Fibroblast of skin of back (primary cell): ENCODE measurements at places on chromosomes 1 and 21.

DNA sequence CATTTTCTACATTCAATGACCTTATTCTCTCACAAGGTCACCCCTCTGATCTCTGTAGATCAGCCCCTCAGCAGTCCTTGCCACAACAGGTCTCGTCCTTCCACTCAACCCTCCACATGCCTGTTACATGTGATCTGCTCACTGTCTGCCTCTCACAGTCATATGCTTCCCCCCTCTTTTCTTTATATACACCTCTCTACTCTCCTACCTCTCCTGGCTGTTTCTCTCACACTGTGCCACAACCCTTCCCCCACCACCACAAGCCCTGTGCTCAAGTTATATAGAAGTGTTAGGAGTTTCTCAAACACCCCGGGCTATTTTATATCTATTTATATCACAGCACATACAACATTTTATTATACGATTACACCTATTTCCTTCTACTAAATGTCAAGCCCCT is 12.6 kb downstream of the B3GALNT2 start:
- DNase-seq, result no peak

DNA sequence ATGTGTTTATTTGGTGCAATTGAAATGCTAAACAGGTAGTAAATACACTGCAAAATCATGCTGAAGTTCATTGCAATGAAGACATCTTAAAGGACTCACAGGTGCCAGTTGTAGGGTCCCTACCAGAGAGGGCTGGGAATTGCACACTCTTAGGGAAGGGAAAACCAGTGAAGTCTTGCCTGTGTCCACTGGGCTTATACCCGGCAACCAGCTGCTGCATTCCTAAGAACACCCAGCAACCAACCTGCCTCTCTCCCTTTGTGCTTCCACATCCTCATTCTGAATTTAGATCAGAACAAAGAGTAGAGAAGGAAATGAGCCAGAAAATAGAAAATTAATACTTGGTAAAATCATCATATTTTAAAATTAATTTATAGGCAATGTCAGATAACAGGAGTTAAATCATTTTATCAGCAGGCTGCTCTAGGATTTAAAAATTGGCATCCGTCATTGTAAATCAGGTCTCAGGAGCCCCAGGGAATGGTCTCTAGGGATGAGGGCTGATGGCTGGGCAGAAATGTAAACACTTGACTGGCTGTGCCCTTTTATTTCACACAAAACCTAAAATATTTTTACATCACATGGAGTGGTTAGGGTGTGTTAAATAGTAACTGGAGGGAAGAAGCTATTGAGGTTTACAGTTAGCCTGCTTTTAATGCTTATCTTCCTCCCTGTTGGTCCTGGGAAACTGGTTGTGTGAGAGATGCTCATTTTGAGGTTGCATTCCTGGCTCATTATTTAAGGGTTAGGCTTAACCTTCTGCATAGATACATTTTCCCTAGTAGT is 31.3 kb downstream of the PTGFRN start:
- no peak for DNase-seq

- peak; percentile 41 for DNase-seq
Observed at GRCh38 chr1:30197639-30198450, 525.5 kb downstream of the MATN1 start.

DNA sequence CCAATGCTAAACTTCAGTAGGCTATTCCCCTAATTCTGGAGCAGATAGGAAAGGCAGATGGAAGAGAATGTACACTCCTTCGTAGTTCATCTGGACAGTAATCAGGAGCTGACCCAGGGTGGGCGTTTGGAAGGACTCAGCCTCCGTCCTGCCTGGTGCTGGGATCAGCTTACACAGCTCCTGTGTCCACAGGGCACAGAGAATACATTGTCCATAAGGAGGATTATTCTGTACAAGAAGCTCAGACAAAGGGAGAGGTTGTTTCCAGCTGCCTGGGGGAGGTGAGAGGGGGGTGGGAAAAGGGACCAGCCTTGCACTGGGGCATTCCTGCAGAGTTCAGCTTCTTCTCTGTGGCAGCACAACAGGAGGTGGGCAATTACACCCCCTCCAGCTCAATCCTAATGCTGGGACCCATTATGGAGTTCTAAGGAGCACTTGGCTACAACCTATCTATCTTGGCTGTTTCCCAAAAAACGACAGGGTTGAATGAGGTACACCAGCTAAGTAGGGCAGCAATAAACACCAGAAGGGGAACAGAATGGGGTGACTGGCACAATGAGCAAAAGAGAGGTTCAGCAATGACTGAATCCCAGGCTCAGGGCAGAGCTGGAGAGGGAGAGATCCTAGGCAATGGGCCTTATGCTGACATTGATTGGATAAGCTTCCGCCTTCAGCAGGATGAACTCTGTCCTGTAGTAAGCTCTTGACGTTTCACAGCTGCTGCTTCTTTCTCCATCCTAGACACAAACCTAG is 7.4 kb downstream of the MED8 start:
- DNase-seq, result no peak

DNA sequence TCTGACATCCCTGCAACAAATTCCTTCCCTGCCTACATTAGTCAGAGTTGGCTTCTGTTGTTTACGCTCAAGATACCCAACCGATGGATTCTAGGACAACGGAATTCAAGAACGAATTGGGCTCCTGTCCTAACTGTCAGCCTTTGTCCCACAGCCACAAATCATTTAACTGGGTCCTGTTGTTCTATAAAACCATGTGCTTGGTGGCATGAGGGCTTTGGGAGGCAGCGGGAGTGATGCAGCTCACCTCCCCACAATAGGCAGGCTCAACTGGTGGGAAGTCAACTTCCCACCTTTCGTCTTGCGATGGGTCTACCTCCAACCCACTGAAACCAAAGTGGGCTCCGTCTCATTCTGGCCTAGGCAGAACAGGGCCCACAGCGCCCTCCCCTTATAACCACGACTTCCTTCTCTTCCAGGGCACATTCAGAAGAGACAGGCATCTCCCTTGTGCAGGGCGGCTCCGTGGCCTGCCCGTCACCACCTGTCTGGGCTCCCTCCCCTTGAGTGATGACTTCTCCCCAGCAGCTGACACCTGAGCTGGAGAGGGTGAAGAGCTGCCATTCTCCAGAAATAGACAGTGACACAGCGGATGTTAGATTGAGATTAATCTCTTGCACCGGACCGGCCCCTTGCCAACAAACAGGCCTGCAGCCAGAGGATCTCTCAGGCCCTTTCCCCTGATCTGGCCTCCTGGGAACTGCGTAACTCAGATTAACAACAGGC is 26.5 kb downstream of the LRRC38 start:
- no peak for DNase-seq

DNA sequence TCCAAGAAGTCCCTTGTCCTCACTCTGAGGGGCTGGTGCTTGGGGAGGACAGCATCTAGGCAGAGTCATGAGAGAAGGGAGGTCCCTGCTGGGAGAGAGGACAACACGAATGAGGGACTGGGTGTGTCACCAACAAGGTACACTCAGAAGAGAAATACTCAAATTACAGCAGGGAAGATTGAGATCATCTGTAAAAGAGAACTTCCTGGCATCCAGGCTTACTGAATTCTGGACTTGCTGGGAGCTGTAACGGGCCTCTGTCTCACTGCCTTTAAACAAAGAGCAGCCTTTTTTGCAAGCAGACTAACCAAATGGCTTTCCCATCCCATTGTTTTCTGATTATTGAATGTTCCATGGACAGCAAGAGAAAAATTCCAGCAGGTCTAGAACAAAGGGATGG is 195.7 kb upstream of the RAB4A start:
- DNase-seq, result peak; percentile 14

DNA sequence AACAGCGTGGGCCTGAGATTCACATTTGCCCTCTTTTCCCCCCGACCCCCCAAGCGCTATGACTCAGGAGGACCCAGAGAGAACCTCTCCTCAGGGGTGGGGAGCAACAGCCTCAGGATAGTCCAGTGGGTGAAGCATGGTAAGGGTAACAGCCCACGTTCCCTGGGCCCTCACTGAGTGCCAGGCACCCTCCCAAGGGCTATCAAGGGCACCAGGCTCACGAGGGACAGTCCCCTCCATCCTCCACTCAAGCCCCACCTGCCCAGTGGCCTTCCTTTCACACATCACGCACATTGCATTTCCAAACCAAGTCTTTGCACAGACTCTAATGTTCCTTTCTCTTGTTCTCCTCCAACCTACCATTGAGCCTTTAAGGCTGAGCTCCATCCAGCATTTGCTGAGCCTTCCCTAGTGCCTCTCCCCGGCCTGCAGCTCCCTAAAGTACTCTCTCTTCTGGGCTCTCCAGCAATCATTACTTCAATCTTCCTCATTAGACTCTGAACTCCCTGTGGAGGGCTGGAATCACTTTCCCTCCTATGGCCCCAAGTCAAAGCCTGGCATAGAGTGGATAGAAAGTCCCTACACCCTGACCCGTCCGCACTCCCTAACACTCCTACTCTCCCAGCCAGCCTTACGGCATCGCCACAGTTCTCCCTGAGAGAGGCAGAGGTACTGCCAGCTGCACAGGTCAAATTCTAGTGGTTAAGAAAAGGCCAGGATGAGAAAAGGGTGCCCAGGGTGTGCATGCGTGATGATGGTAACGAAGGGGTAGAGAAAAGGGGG is 1.0 kb downstream of the AKR7A2 start:
- no peak for DNase-seq

- no peak for DNase-seq
Observed at GRCh38 chr1:189434461-189434860, 1043.2 kb downstream of the BRINP3 start.

- no peak for DNase-seq
Observed at GRCh38 chr1:175270361-175270760, 77.8 kb upstream of the KIAA0040 start.

DNA sequence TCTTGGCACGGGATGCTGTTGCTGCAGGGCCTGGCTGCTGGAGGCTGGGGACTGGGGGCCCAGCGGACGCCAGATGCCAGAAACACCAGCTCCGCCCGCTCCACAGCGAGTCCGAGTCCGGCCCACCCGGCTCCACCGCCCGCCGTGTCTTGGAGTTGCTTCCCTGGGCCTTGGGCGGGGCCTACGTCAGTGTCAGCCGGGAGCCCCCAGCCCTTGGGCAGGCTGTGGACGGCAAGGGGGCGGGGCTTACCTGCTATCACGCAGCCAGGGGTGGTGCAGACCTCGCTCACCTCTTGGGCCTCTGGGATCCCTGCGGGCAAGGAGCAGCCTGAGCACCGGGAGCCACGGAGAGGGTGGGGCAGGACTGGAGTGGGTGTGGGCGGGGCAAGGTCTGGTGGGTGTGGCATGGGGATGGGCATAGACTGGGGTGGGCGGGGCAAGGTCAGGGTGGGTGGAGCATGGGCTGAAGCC is 21.8 kb downstream of the MMEL1 start:
- DNase-seq, result no peak

DNA sequence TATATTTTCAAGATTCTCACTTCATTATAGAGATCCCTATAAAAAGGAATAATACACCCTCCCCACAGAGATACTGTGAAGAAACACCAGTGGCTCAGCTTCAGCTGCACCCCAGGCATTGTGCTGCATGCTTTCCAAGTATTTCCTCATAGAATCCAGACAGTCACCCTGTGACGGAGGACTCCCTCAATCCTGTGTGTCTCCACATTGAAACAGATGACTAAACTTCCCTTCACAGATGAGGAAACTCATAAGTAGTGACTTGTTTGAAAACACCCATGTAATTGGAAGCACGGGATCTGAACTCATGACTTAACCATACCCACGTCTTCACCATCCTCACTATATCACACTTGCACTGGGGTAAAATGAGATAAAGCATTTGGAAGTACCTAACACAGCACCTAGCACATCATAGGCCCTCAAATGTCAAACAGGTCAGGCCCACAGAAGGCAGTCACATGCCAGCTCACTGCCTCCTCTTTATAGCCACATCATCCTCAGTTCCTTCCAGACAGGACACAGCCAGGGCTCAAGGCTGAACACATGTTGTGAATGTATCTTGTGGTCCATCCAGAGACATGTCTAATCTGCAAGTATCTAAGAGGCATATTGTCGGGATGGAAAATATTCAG is 55.2 kb downstream of the GPR161 start:
- DNase-seq, result peak; percentile 33

DNA sequence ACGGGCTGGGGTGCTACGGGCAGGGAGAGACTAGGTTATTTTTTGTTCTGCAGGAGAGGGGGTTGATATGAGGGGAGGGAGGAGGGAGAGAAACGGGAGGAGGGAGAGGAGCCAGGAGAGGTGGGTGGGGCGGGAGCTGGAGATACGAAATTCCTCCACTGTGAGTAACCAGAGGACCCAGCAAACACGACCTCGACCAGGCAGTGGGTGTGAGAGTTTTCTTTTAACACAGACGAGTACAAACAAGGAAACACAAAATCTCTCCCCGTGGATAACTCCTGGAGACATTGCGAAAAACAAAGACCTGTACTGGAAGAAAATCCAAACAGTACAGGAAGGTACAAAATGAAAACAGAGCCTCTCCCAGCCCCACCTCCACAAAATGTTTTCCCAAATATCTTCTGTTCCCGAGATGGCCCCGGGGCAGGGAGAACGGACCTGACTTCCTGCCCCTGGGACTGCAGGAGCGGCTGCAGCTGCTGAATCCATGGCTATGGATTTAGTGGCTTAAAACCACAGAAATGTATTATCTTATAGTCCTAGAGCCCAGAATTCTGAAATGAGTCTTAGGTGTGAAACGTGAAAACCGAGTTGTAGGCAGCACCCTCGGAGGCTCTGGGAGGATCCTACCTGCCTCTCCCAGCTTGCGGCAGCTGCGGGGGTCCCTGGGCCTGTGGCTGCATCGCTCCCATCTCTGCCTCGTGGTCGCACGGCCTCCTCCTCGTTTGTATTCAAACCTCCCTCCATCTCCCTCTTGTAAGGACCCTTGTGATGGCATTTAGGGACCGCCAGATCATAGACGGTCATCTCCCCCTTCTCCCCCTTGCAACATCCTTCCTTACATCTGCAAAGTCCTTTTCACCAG is 82.2 kb downstream of the RIPK4 start:
- DNase-seq, result peak; percentile 85

GRCh38 chr1:9179463-9180110 is 50.7 kb upstream of the GPR157 start:
- DNase-seq, result no peak

DNA sequence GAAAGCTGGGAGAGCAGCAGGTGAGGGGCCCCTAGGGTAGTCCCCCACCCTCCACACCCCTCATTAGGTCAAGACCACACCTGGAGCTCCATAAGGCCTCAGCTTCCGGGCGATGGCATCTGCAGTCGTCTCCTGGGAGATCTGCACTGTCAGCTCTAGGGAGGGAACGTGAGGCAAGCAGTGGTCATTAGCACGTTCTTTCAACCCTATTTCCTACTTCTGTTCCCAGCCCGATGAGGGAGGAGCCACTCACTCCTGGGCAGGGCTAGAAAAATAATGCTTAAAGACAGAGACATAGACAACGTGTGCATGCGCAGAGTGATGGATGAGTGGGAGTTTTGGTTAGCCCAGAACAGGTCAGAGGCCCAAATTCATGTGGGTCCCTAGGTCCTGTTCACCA is 9.7 kb downstream of the KDF1 start:
- no peak for DNase-seq

GRCh38 chr1:26283871-26284596 is 4.1 kb downstream of the SH3BGRL3 start:
- no peak for DNase-seq

DNA sequence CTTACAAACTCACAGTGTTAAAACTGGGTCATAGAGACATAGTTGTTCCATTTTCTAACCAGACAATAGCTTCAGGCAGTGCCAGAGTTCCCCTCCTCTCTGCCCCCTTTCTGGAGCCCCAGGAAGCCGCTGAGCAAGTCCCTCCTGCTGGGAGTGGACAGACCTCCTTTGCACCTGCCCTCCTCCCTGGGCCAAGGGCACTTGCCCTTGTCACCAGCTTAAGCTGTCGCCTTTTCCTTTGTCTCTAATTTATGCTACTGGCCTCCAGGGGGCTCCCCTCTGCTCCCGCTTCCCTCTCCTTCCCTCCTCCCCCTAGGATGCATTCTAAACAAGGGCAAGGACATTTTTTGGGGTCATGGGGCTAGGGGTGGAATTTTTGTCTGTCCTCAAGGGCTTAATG is 182.4 kb downstream of the MIS18A start:
- peak; percentile 19 for DNase-seq

- DNase-seq, result no peak
Observed at GRCh38 chr1:4599951-4600481, 54.4 kb upstream of the AJAP1 start.
